ENCODE measurements at places on chromosomes 4 and X.

DNA sequence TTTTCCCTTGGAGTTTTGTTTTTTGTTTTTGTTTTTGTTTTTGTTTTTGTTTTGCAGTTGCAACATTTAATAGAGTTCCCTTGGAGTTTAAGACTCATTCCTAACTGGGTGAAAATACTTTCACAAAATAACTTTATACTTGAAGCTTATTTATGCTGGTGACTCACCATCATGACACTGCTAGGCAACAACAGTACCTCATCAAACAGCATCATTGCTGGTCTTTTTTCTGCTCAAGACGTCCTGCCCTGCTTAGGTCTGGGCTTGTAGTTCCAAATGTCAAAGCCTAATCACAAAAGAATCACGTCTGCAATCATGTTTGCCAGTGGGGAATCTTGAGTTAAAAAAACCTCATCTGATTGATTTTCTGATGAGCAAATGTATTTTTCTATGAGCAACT lies 105.7 kb upstream of the PRPS2 start:
- no peak for DNase-seq

DNA sequence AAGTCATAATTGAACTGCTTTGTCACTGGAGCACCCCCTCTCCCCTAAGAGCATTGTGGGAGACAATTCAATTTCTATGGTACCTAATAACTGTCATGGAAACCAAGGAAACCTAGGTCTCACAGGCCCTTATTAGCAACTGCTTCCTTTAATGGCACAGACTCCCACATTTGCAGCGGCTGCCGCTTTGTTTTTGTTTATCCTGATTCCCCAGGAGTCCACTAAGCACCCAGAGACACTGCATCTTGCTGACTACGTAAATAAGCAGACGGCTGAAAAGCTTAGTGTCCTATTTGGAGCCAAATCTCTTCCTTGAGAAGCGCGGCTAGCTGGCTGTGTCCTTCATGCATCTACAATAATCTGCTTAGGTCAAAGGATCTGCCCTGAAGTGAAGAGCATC lies 494.4 kb downstream of the TMA16 start:
- DNase-seq, result peak; percentile 74

DNA sequence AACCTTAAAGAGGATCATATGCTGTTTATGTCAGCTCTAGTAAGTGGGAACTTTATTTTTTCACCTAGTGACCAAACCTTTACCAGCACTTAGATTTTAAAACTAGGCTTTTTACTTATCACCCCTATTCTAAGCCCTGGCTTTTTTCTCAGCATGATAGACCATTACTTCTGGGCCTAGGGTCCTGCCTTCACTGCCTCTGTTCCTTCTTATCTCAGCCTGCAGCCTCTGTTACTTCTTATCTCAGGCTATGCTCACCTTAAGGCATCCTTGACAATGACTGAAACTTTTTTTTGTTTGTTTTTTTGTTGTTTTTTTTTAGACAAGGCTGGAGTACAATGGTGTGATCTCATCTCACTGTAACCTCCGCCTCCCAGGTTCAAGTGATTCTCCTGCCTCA lies 59.6 kb downstream of the TMEM154 start:
- no peak for DNase-seq

- no peak for DNase-seq
Measured at GRCh38 chr4:174578366-174578765, 56.1 kb upstream of the HPGD start.

DNA sequence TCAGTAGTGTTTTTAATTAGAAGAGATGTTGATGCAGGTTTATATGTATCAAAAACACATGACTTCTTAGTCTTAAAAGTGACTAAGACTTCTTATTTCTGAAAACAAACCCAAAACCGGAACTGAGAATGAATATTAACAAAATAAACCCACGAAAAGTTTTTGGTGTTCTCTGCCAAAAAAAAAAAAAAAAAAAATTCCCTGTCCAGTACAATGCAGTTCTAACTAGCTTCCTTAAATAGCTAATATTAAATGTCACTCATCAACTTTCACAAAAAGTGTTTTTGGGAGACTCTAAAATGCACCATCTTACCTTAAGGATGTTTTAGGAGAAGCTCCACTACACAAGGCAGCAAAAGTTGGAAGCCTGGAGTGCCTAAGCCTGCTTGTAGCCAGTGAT lies 2.0 kb downstream of the ANKRD37 start:
- no peak for DNase-seq

- DNase-seq, result no peak
Measured at GRCh38 chr4:147491086-147491485, 10.2 kb downstream of the EDNRA start.

DNA sequence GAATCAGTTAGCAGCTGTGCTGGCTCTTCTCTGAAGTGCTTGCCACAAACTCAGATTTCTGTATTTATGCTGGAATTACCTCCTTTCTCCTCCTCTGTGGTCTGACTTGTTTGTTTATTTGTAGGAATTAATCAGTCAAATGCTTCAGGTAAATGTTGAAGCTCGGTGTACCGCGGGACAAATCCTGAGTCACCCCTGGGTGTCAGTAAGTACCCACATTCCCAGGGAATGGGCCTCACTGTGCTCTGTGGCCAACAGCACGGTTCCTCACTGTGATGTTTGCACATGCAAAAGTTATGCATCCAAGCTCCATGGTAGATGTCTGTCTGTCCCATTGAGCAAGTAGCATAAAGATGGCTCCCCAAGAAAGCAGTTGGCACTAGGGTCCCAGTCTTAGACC lies 169.9 kb downstream of the DCLK2 start:
- no peak for DNase-seq

GRCh38 chr4:34202154-34202553 lies 2042.2 kb downstream of the ARAP2 start:
- DNase-seq, result no peak

GRCh38 chr4:10816571-10816970 lies 132.0 kb upstream of the CLNK start:
- DNase-seq, result no peak

GRCh38 chr4:921830-922331 lies 10.2 kb downstream of the GAK start:
- DNase-seq, result peak; percentile 24

- no peak for DNase-seq
Measured at GRCh38 chr4:140144050-140144449, 9.9 kb downstream of the MAML3 start.

DNA sequence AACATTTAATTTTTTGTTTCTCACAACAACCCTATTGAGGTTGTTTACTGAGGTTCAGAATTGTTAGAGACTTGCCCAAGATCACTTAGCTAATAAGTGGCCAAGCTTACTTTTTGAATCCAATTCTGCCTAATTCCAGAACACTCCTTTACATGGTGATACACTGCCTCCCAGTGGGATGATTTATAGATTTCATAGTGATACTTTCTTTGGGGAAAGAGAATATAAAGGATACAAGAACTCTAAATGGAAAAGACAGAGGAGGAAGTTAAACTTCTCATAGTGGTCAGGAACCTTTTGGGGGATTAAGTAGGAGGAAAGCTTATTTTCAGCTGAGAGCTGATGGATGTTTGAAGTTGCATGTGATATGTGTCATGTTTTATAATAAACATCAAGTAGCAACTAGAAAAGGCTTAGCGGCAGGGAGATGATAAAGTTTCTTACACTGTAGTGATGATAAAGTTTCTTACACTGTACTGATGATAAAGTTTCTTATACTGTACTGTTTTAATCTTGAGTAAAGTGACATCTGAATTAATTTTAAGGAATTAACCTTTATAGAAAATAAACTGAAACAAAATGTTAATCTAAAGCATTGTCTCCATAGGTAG lies 15.3 kb downstream of the STAG2 start:
- no peak for DNase-seq

DNA sequence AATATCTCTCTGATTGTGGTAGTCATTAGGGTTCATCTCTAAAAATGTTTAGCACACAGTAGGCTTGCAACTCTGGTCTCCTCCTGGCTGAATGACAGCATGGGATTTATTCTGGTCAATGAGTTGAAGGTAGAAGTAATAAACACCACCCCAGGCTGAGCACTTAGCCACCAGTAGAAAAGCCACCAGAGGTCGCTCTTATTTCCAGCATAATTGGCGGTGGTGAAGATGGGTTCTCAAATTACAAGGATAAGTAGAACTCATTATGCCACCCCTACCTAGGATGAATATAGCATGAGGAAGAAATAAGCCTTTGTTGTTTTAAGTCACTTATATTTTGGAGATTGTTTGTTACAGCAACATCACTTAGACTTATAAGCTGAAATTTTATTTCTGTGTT lies 302.7 kb downstream of the GPM6A start:
- peak; percentile 68 for DNase-seq

GRCh38 chr4:17558941-17559708 lies 17.9 kb upstream of the LAP3 start:
- no peak for DNase-seq

DNA sequence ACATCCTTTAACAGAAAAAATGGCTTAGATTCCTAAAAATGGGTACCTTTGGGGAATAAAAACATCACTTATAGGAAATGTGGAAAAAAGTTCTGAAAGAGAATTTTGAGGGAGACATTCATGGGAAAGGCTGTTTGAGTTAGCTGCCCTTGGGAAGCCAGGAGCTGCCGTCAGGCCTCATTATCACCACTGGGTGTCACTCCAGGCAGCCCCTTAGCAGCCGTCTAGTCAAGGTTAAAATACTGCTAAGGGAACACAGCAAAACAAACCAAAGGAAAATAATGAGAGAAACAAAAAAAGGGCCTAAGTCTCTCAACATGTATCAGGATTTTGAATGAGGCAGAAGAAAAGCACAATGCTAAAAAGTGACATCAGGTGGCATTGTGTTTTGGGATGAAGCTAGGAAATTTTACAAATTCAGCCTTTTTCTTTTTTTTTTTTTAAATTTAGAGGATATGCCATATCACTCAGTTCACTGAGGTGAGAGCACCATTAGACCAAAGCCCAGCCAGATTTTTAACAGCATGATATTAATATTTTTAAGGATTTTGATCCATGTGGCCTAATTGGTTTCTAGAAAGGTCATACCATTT lies 235.3 kb downstream of the GPAT3 start:
- peak; percentile 87 for DNase-seq

DNA sequence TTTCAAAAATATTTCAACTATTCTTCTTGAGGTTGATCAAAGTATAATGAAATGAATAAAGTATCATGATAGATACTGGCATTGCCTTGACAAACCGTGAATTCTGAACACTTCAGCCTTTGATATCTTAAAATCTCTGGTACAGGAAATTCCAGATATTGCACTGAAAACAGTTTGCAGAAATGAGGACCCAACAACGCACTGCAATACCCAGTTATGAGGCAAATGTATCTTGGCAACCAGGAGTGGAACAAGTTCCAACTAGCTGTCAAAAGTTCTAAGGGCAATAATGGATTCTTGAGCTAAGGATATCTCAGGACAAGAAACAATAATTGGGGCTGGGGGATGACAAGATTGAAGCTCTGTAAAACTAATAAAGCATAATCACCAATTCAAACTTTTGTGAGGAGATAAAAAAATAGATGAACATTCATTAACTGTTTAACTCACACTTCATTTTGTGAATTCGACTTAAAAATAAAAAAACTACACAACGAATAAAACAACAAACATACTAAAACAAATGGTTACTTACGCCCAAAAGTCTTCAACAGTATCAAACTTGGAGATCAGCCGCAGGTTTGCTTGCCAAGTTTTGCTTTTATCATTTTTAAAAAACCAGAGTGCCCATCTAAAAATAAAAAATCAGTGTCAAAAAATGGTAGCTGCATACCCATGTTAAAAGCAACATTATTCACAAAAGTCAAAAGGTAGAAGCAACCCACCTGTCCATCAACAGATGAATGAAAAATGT lies 38.1 kb downstream of the EIF4E start:
- no peak for DNase-seq

- DNase-seq, result no peak
Measured at GRCh38 chr4:31715302-31715701, 995.1 kb downstream of the PCDH7 start.

GRCh38 chr4:140858897-140859296 lies 102.7 kb upstream of the TBC1D9 start:
- DNase-seq, result peak; percentile 73

- DNase-seq, result no peak
Measured at GRCh38 chr4:183533698-183534097, 28.8 kb downstream of the ING2 start.

DNA sequence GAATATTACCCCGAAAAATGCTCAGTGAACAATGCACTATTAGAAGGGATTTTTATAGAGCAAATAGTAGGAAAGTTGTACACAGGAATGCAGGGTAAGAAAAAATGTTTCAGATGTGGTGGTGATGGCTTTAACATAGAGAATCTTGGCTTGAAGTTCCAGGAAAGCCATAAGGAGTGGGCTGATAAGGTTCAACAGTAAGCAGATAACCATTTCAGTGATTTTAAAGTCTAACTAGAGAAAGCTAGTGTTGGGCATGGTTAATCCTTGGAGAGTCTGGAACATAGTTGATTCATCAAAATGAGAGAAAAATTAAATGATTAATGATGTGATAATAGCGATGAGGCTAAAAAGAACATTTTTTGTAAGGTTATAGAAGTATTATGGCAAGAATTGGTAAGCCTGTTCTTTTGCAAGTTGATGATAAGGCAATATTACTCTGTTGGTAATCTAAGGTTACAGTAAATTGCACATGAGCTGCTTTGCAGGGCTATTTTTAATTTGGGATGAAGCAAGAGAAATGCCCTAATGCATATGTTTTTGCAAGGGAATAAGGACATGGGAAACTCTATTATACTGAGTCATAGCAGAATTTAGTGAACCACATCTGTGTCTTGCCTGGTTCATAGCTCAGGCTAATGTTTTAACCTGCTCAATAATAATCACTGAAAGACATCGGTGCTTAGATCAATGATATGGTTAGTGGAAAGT lies 44.3 kb downstream of the GALNTL6 start:
- DNase-seq, result no peak

- DNase-seq, result peak; percentile 75
Measured at GRCh38 chr4:185120631-185120946, 22.5 kb upstream of the SLC25A4 start.

DNA sequence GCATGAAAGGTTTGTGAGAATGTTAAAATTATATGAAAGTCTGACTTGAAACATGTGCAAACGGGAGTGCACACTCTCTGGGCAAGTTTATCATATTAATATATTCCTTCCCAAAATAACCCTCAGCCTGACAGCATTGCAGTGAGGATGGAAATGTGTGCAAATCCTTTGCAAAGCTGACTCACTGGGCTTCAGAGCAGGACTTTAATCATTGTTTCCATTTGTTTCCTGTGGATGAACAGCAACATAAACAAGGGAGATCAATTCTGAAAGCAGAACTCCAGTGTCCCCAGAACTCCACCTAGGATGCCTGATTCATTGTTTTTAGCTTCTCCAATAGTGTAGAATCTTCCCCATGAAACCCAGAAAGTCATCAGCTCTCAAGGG lies 32.9 kb downstream of the SLC2A9 start:
- DNase-seq, result no peak

DNA sequence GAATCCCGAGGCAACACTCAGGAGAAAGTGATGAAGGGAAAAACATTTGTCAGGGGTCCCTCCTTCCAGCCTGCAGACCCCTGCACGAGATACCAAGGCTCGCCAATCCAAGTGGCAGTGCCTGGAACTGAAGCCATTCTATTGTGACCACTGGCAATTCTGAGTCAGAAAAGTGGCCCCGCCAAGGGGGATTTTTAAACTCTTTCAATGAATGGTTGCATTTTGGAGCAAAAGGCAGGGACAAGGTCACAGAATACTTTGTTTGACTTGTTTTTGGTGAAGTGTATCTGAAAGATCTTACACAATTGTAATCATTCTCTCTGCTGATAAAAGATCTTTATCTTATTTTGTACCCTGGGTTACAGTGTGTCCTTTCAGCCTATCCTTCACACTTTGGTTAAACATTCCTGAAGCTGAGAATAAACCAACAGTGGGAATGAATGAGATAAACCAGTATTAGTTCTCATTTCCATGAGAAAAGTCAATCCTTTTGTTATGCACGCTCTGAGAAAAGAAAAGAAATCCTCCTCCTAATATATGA lies 115.9 kb upstream of the PDLIM3 start:
- DNase-seq, result peak; percentile 64

Measured in endodermal cell (in vitro differentiated cells).